Activated CD8-positive, alpha-beta memory T cell treated with anti-CD3 and anti-CD28 coated beads for 1 hour (primary cell): ENCODE measurements at places on chromosomes 6 and 20.

DNA sequence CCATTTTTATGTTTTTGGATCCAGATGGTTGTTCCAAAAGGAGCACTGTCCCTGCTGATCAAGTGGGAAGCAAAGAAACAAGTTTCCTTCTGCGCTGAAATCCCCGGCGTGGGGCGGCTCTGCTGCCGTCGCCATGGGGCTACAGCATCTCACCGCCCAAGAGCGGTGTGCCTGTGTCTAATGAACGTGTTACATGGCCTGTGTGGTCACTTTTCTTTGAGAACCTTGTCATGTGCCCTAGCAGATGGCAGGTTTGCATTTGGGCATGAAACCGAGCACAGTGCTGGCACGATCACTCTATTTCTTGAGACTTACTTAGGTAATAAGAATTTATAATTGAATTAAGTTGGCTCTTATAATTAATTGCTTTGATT, 51.9 kb downstream of the ZDHHC14 start:
- DNase-seq, result no peak

DNA sequence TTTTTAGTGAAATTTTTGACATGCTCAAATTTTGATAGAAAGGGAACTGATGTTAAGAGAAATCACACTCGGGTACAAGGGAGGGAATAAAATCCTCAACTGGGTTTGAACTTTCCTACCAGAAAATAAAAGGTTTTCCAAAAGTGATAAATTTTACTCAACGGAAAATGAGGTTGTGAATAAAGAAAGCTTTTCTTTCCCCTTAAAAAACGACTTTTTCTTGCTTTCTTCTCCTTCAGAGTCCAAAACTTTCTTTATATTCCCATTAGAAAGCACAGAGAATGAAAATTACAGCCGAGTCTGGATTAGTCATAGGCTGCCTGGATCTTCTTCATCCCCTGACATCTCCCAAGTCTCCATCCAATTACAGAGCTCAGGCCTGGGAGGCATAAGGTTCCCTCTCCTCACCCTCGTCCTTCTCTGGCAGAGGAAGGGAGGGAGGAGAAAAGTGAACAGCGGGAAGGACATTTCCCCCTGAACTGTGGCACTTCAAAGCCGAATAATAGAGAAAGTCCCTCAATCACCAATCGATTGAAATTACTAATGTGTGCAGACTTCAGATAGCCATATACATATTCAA, 28.1 kb upstream of the QKI start:
- no peak for DNase-seq

GRCh38 chr6:167047554-167047953, 48.4 kb downstream of the CEP43 start:
- no peak for DNase-seq

DNA sequence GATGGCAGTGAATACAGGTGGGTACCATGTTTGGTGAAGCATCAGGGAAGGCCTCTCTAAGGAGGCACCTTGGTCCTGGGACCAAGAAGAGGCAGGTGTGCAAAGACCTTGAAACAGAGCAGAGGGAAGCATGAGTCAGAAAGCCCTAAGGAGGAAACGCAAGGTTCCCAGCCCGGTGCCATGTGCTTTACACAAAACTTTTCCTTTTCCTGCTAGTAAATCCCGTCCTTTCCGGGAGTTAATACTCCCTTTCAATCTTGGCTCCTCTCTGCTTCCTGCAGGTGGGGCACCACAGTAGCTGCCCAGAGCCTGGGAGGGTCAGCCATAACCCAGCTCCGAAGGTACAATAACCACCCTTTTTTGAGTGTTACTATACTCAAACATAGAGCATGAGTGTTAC, 19.4 kb upstream of the SLC23A2 start:
- DNase-seq, result no peak

DNA sequence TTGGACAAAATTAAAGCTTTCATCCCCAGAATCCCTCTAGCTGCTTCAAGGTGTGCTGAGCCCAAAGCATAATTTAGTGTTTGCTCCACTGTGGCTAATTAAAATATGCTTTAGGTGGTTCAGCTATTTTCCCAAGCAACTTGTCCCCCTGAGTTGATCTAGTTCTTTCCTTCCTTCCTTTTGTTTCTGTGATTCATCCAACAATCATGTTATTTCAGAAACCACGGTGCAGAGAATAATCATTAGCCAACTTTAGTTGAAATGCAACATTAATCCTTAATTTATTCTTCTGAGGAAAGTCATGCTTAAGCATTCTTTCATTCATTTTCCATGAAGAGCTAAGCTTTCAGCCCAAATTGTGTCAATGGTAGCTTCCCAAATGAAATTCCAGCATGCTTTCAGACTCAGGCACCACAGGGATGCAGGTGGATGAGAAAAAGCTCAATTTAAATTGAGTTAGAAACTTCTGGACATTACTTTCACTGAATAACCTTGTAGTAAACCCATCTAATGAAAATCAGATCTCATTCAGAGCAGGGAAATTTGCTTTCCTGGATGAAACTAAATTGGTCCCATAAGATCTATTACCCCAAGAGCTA, 209.0 kb upstream of the NT5E start:
- no peak for DNase-seq

GRCh38 chr6:162230147-162230752, 497.3 kb downstream of the PRKN start:
- DNase-seq, result no peak

GRCh38 chr6:143934331-143934730, 70.1 kb downstream of the ZC2HC1B start:
- no peak for DNase-seq

DNA sequence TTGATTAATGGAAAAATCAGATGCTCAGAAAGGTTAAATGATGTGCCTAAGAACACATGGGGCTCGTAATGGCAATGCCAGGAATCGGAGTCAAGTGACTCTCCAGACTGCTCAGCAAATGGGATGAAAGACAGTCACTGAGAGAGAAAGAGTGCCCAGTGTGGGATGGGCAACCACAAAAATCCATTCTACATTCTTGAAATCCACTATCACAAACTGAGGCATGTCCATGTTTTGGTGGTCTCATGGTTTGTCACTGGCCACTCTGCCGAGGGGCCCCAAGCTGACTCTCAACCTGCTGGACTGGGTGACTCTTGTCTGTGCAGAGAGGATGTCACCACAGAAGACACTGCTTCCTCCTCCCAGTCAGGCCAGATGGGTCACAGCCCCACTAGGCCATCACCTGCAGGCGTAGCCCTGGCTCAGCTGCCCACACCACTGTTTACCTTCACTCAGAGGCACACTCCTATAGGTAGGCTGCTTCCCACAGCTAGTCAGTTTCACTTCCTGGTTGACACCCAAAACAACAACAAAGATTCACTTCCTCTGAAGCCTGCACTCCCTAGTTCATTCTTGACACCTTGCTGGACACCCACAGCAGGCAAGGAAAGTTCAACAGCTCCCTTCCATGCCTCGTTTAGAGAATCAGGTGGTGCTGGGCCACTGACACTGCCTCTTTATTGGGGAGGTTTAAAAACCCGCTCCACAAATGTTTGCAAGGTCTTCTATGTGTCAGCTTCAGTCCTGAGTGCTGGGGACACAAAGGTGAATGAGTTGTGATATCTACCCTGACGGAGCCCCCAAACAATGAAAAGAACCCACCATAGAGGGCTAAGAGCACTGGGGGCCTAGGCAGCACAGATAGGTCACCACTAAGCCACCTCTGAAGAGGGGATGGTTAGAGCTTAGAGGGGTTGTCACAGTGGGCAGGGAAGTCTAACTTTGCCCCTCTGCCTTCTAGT, 21.7 kb downstream of the MAP1LC3A start:
- DNase-seq, result no peak

DNA sequence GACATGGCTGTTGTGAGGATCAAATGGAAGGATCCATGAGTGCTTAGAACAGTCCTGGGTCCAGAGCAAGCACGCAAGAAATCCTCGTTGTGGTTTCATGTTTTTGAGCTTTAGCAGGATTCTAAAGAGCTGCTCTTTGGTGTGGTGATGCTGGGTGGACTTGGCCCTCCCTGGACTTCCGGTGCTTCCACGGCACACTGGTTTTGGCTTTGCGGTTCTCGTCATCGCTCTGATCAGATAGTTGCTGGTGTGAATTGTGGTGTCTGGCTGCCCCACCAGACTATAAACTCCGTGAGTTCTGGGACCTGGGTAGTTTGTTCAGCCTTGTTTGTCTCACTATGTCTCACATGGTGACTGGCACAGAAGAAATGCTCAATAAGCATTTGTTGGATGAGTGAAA, 3.3 kb downstream of the HNF4A start:
- DNase-seq, result no peak

DNA sequence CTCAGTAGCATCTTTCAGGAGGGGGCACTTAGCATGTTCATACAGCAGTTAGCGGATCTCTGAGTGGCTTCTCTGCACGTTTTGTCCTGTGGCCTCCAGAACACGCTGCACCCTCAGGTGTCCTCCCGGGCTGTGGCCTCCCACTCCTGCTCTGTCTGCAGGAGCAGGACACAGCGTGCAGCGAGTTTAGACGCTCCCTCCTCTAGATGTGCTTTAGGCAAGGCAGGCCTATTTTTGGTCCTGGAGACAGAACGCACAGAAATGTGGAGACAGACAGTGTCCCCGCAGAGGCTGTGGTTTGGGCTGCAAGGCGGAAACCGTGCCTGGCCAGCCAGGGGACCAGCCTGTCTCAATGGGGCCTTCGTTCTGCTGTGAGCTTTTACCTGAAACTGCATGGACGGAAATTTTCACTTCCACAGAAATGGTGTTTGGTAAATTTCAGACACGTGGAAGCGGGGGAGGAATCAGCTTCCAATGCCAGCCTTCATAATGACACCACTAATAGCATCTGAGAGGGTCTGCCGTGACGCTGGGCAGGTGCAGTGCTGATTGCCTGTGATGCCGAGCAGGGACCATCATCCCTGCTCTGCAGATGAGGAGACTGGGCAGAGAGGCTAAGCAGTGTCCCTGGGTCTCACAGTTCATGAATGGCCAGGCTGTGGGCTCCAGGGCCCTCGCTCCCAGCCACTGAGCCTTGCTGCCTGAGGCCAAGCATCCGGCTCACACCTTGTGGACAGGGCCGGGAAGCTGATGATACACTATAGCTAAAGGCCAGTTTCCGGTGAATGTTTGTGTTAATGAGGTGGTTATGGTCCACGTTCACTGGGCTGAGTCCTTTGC, 120.9 kb downstream of the SYCP2 start:
- DNase-seq, result no peak

GRCh38 chr6:167826230-167826895, 348 bp upstream of the AFDN start:
- peak; percentile 51 for DNase-seq

GRCh38 chr20:16240355-16240754, 332.9 kb downstream of the KIF16B start:
- no peak for DNase-seq

- no peak for DNase-seq
These were observed 4.1 kb upstream of the CEP250 start for GRCh38 chr20:35451295-35451694.

- DNase-seq, result no peak
These were observed 15.1 kb downstream of the BRD2 start for GRCh38 chr6:32983493-32983848.

GRCh38 chr6:146905181-146905704, 299.0 kb upstream of the STXBP5 start:
- DNase-seq, result no peak

DNA sequence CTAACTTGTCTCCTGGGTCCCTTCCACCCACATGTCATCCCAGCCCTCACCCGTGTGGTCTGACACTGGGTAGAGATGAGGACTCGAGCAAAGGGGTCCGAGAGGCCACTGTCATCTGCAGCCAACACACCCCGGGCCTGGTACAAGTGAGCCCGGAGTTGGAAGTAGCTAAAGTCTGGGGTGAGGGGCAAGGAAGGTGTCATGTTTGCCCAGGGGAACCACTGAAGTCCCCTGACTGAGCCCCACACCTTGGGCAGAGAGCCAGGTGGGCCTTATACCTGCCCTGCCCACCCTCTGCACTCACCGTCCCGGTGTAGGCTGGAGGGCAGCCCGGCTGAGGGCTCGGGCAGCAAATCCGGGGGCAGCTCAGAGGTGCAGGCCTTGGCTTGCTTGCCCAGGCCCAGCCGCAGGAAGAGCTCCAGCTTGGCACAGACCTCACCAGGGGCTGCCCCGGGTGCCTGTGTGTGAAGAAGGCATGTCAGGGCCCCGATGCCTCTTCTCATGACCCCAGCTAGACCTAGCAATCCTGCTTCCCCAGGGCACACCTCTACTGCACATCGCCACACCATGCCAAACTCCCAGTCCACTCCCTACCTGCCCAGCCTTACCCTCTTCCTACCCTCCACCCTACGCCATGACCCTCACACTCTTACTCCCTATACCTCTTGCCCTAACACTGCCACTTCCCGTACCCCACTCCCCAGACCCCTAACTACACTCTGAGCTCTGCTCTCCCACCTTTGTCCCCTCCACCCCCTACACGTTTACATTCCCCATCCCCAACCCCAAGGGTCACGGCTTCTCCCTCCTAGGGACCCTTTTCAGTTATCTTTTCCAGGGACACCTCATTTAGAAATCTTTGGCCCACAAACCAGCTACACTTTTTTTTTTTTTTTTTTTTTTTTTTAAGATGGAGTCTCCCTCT, 31.7 kb upstream of the SPAG4 start:
- no peak for DNase-seq

GRCh38 chr20:9581509-9581908, 67.1 kb downstream of the LAMP5 start:
- no peak for DNase-seq

DNA sequence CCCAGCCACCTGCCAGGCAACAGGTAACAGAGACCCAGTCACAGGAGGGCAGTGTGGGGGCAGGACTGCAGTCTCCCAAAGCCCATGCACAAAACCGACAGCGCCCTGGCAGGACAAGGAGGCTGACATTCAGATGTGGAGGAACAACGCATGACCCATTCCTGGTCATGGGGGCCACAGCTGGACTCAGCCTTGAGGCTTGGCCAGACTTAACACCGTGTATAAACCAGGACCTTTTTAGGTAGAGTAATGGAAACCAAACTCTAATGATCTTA, 8.1 kb downstream of the GFRA4 start:
- DNase-seq, result no peak

GRCh38 chr20:12698817-12699216, 310.0 kb upstream of the SPTLC3 start:
- DNase-seq, result no peak

- DNase-seq, result no peak
These were observed 124.4 kb downstream of the NFATC2 start for GRCh38 chr20:51418137-51418529.

DNA sequence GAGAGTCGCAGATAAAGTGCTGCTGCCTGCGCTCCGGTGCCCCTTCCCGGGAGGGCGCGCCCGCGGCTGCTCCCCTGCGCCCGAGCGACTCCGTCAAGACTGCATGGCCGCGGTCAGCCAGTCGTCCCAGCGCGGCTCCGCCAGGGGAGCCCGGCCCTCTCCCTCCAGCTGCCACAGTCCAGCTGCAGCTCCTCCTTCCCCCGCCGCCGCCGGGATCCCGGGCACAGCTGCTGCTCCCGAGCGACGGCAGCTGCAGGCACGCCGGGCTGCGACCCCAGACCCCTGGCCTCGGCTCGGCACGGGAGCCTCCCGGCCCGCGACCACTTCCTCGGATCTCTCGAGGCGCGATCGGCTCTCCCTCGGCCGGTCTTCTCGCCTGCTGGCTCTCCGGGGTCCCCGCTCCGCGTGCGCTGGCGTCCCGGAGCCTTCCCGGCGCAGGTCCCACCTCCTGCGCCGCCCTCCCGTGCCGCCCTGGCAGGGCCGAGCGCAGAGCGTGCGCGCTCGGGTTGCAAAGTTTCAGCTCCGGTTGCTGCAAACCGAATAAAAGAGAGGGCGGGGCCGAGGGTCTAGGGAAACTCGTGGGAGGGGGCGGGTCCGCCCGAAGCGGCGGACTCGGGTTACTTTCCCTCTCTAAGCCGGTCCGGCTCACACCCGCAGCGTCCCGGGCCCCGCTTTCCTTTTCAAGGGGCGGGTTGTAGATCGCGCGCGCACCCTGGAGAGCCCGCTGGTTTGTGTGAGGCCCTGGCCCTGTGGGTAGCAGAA, at the start of gene CNKSR3:
TSS of gene CNKSR3 (minus strand) at position 542 of the 762 bp plus-strand sequence. CDS start 571 bp downstream, outside the sequence.
- no peak for DNase-seq

- DNase-seq, result no peak
These were observed 6.9 kb upstream of the ZBTB12 start for GRCh38 chr6:31908791-31909190.
